ENCODE measurements at places on chromosomes 4 and X.

- no peak for DNase-seq
Measured at GRCh38 chrX:115940348-115940747, 230.2 kb upstream of the AGTR2 start.

- no peak for DNase-seq
Measured at GRCh38 chrX:41630091-41630490, 58.7 kb upstream of the GPR34 start.

DNA sequence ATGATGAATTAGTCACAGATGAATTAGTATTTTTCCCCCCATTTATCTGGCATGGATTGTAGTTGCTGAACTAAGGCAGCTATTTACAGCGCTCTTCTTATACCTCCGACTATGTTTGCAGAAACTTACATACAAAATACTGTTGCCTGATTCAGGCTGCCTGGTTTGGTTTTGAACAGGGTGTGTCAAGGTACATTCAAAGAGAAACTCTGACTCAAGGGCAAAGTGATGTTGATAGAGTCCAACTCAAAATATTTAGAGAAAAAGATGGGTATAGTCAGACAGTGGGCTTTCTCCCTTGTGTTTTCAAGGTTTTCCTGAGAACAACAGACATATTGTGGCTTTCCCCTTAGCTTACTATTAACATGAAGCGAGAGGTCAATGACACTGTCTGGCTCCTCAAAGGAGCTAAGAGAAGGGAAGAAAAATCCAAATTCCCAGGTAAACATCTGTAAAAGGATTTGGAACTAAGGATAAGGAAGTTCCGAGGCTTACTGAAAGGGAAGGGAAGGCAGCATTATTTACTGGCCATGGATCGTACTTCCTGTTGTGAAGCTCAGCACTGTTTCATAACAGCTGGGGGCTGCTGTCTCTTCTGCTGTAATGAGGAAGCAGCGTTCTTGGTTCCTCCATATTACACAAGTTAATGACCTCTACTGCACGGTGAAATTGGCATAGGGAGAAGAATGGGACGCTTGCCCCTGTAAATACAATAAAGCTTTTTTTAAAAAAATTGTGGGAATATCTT lies 30.9 kb downstream of the FAM9C start:
- DNase-seq, result no peak

DNA sequence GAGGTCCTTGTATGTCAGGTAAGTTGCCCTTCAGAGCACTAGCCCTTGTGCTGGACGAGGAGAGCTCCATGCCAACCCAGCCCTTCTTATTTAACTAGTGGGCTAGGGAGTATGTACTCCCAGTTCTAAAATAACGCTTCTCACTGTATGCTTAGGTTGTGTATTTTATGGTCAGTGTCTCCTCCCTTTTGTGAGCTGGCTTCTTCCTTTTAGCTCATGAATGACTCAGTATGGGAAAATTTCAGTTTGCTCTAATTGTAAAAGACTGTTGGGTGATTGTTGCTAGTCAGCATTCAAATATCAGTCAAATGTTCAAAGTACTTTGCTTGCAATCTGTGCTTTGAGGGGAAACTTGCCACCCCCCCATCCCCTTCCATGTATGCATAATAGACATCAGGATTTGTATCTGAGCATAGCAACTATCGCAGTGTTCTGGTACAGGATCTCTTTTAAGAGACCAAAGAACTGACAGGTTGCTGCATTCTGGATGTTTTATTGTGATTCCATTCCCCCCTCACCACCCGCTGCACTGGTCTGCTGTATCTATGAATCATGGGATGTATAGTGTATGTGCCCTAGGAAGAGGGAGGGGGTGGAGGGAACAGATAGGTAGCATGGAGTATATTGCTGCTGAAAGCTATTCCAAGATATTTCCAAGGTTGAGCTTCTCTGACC lies 34.7 kb downstream of the DLG3 start:
- no peak for DNase-seq

DNA sequence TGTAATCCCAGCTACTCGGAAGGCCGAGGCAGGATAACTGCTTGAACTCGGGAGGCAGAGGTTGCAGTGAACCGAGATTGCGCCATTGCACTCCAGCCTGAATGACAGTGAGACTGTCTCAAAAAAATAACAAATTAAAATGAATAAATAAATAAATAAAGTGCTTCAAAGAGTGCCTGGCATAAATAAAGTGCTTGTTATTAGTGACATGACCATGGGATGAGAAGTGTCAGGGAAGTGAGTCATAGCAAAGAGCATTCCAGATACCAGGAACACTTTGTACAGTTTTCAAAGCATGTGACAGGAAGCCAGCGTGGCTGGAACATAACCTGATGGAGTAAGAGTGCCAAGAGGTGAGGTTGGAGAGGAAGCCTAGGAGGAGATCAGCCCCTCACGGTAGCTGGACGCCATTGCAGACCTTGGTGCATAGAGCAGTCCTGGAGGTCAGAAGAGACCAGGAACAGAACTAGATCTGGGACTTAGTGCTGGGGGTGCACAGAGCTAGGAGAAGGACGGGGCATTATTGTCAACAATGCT lies 6.0 kb upstream of the WDR13 start:
- DNase-seq, result no peak

DNA sequence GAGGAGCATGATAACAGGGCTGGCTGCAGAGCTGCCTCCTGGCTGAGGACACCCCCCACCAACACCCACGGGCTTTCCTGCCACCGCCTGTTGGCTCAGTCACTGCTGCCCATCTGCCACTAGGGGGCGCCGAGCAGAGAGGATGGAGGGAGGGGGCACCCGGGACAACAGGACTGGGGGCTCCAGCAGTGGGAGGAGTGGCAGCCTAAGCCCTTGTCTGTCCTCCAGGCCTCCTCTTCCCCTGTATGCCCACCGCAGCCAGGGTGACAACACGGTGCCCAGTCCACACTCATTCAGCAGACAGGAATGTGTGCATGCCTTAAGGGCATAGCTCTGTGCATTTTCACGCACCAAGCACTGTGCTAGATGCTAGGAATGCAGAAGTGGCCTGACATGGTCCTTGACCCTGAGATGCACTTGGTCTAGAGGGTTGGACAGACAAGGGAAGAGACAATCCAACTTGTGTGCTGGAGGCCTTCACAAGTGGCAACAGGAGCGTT lies 149.9 kb downstream of the AMMECR1 start:
- DNase-seq, result peak; percentile 8

DNA sequence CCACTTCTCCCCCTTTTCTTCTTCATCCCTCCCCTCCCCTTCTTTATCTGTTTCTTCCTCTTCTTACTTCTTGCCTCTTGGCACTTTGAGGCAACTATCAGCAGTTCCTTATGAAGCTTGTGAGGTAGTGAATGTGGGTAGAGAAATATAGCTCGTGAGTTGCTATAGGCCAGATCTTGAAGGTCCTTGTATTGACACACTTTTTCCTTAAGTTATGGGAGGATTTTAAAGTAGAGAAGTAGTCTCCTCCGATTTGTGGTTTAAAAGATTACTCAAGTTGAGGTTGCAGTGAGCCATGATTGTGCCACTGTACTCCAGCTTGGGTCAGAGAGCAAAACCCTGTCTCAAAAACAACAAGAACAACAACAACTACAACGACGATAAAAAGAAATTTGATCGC lies 3.4 kb upstream of the RRAGB start:
- DNase-seq, result no peak

DNA sequence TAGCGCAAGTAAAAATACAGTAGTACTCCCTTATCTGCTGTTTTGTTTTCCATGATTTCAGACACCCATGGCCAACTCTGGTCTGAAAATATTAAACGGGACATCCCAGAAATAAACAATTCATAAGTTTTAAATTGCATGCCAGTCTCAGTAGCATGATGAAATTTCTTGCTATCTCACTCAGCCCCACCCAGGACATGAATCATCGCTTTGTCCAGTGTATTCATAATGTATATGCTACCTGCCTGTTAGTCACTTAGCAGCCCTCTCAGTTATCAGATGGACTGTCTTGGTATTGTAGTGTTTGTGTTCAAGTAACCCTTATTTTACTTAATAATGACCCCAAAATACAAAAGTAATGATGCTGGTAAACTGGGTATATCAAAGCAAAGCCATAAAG lies 158.2 kb upstream of the DDIT4L start:
- no peak for DNase-seq

GRCh38 chrX:111282139-111282538 lies 11.9 kb upstream of the CAPN6 start:
- DNase-seq, result no peak

- DNase-seq, result no peak
Measured at GRCh38 chr4:89329280-89329679, 21.7 kb upstream of the GPRIN3 start.

- peak; percentile 21 for DNase-seq
Measured at GRCh38 chrX:12894074-12895030, 12.1 kb upstream of the TLR8 start.

- no peak for DNase-seq
Measured at GRCh38 chrX:9569876-9570301, 105.0 kb downstream of the TBL1X start.

Measured in stimulated activated naive CD4-positive, alpha-beta T cell (primary cell).